Chondrocyte (in vitro differentiated cells): ENCODE measurements at places on chromosomes 2 and 18.
A peak's percentile ranks its signal among the peaks of the same experiment; 100 is the strongest.

DNA sequence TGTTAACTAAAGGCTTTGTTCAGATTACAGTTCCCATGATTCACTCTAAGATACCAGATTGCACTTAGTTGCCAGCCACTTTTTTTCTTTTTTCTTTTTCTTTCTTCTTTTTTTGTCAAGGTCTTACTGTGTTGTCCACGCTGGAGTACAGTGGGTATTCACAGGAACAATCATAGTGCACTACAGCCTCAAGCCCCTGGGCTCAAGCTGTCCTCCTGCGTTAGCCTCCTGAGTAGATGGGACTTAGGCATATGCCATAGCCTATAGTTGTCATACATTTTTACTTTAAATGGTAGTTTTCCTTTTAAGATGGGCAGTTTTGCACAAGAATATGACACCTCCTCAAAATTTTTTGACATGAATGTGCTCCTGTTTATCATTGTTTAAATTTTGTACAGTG, 2.1 kb downstream of the UGP2 start:
- no peaks in the 10 kb centered on the region for H3K36me3 ChIP-seq
- peak overlapping the region; percentile 98 for H3K27ac ChIP-seq
- H3K4me1 ChIP-seq, result peaks cover 71% of the 10 kb centered on the region
- no peak for DNase-seq
- no peaks in the 10 kb centered on the region for H3K27me3 ChIP-seq
- peak overlapping the region; percentile 97 for H3K4me3 ChIP-seq

DNA sequence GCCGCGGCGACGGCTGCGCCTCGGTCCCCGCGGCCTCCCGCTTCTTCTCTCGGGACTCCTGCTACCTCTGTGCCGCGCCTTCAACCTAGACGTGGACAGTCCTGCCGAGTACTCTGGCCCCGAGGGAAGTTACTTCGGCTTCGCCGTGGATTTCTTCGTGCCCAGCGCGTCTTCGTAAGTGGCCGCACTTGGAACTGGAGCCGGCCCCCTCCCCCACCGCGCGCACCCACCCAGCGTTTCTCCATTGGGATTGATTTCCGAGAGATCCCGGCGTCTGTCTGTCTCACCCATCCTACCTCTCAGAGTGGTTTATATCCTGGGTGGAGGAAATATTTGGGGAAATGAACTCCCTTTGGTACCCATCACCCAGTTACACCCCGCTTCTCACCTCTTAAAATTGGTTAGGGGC, 498 bp downstream of the ITGAV start:
- H3K4me1 ChIP-seq, result peaks cover 47% of the 10 kb centered on the region
- no peaks in the 10 kb centered on the region for H3K27me3 ChIP-seq
- no peak for DNase-seq

DNA sequence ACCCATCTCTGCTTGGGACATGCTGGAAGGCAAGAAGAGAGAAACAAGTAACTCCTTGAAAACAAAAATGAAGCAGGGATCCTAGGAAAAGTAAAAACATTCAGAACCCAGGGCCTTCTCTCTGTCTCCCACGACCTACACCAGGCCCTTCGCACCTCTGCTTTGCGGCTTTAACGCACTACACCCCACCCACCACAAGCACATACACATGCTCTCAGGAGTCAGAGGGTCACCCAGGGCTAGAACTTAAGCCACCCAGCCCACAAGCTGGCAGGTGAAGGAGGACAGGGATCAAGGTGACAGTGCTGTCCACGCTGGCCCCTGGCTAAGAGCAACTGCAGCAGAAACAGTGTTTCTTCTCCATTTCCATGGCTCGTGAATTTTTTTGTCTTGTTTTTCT, 72.2 kb downstream of the BCL11A start:
- no peak overlapping the region for H3K4me3 ChIP-seq
- H3K36me3 ChIP-seq, result no peaks in the 10 kb centered on the region
- H3K27ac ChIP-seq, result no peak overlapping the region
- H3K27me3 ChIP-seq, result no peaks in the 10 kb centered on the region
- DNase-seq, result no peak
- H3K4me1 ChIP-seq, result peaks cover 54% of the 10 kb centered on the region

GRCh38 chr2:121794233-121794632, 38.8 kb downstream of the TSN start:
- H3K36me3 ChIP-seq, result no peaks in the 10 kb centered on the region
- no peak overlapping the region for H3K4me3 ChIP-seq
- peaks cover 11% of the 10 kb centered on the region for H3K27me3 ChIP-seq

GRCh38 chr2:65161551-65162100, 31.7 kb upstream of the RAB1A start:
- peaks cover 9% of the 10 kb centered on the region for H3K4me1 ChIP-seq
- no peak overlapping the region for H3K4me3 ChIP-seq
- H3K27ac ChIP-seq, result no peak overlapping the region
- H3K27me3 ChIP-seq, result no peaks in the 10 kb centered on the region
- DNase-seq, result no peak
- no peaks in the 10 kb centered on the region for H3K36me3 ChIP-seq
